ENCODE measurements at places on chromosomes 13 and 19.

DNA sequence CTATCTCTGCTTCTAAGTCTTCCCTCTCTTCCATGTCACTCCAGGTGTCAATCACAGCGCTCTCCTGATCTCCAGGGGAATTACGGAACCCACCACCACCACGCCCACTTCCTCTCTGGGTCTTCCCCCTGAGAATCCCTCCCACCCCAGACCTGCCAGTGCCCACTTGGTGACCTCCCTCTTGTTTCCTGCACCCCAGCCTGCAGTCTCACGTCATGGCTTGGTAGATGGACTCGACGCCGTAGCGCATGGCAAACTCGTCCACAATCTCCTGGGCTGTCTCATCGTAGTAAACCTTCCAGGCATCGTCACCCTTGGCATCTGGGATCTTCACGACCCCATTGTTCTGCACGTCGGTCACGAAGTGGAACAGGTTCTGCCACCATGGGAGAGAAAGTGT, 47.0 kb downstream of the UNC13A start:
- no peak for DNase-seq

DNA sequence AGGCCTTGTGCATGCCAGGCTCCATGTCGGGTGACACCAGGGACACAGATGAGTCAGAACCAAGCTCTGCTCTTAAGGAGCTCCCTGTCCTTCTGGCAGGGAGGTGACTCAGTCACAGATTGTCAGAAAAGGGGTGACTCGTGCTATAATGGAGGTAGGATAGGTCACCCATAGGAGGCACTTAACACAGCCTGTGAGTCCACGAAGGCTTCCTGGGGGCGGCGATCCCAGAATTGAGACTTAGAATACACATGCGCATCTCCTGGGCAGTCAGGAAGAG, 19.6 kb downstream of the FUZ start:
- DNase-seq = peak; percentile 37

GRCh38 chr13:66665991-66666390, 564.1 kb downstream of the PCDH9 start:
- no peak for DNase-seq

- DNase-seq = peak; percentile 90
Observed at GRCh38 chr19:15330801-15331418, 1.4 kb downstream of the BRD4 start.

DNA sequence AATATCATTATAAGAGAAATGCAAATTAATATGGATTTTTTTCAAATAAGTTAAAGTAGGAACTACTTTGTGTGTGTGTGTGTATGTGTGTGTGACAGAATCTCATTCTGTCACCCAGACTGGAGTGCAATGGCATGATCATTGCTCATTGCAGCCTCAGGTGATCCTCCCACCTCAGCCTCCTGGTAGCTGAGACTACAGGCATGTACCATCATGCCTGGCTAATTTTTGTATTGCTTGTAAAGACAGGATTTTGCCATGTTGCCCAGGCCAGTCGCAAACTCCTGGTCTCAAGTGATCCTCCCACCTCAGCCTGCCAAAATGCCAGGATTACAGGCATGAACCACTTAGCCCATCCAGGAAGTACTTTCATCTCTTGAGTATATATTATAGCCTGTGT, 3.2 kb upstream of the ERVV-2 start:
- no peak for DNase-seq

DNA sequence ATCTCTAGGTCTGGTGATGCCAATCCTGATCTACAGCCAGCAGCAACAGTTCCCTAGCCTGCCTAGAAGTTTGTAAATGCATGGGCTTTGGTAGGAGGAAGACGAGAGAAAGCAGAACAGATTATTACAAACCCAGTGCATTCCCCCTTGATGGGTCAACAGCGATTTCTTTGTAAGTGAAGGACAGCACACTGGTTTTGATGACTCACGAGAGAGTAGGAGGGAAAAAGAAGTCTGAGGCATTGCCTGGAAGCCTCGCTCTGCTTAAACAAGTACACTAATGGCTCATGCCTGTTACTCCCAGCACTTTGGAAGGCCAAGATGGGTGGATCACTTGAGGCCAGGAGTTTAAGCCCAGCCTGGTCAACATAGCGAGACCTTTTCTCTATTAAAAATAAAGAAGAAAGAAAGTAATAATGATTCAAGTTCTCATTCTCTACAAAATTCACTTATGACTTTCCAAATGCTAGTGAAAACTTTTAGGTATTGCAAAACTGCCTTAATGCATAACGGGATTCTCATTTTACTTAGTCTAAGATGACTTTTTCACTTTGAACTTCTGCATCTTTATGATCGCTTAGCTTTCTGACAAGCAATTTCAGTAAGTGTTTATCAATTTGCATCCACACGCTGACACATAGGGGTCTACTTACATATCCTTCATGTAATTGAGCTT, 47.7 kb upstream of the USPL1 start:
- peak; percentile 76 for DNase-seq

- DNase-seq = no peak
Observed at GRCh38 chr19:30696514-30696913, 324.3 kb downstream of the ZNF536 start.

DNA sequence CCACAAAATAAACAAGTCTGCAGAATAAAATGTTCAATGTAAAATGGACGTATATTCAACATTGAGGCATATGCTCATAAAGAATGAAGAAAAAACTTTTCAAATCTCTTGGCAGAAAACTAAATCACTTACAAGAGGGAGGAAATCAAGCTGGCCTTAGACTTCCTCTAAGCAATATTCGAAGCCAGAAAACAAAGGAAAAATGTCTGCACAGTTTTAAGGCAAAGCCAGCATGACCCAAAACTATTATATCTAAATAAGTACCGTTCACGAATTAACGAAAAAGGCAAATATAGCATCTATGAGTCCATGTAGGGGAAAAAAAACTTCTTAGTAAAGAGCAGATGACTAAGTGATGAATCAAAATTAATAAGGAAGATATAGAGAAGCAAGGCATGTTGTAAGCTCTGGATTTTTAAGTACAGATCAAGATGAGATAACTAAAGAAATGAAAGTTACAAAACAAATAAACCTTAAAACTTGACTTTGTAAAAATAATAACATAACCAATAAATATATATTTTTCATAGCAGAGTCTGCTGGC, 101.3 kb downstream of the KCNRG start:
- DNase-seq = peak; percentile 68

DNA sequence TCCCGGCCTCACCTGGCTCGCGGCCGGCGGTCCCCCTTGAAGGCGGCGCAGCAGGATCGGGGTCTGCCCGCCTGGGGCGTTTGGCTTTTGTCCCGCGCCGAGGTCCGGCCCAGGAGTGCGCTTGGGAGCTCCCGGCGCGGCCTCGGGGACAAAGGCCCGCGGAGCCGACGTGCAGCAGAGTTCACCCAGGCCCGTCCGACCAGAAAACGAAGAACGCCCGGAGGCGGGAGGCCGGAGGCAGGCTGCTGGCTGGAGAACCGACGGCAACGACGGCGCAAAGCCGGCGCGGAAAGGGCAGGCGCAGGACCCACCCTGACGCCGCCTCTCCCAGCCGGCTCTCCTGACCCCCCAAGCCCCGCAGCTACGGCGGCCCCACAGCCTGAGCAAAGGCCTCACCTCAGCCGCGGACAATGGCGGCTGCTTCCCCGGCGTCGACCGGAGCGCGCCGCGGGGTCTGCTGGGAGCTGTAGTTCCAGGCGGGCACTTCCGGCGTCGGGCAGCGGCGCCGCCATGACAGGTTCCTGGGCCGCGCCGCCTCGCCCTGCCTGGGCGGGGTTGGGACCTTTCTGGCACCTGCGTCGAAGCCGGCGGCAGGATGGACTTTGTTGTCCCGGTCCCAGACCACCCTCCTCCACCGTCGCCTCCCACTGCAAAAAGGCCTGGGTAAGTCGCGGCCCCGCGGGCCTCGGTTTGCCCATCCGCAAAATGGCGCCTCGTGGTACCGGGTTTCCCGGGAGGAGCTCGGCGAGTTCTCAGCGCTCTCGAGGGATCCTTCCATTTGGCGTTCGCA, at the start of gene ZNF606:
Gene ZNF606, minus strand, starts transcription at position 437 of the 790 bp plus-strand sequence. CDS start 1,501 bp downstream, outside the sequence.
- DNase-seq = peak; percentile 81

GRCh38 chr19:8567522-8568172, 9.6 kb downstream of the MYO1F start:
- DNase-seq = peak; percentile 90

DNA sequence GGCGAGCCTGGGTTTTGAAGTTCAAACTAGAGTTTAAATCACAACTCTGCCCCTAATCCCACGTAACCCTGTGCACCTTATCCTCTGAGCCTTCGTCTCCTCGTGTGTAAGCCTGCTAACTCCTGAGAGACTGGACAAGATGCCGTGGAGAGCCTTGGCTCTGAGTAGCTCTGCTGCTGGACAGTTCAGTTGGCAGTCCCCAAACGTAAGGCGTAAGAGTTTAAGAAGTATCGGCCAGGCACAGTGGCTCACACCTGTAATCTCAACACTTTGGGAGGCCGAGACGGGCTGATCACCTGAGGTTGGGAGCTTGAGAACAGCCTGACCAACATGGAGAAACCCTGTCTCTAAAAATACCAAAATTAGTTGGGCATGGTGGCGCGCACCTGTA, 4.7 kb upstream of the CD79A start:
- DNase-seq = no peak

GRCh38 chr13:46211483-46212351, at the start of gene LRRC63:
TSS of gene LRRC63 (plus strand) at chr13:46211928. CDS start at chr13:46213035, 1,107 bp downstream.
- peak; percentile 72 for DNase-seq

GRCh38 chr13:70051531-70051930, 56.1 kb upstream of the ATXN8OS start:
- no peak for DNase-seq

GRCh38 chr19:45456500-45456815, 11.3 kb upstream of the FOSB start:
- DNase-seq = no peak

- no peak for DNase-seq
Observed at GRCh38 chr19:45110851-45111266, 17.9 kb downstream of the PPP1R37 start.

DNA sequence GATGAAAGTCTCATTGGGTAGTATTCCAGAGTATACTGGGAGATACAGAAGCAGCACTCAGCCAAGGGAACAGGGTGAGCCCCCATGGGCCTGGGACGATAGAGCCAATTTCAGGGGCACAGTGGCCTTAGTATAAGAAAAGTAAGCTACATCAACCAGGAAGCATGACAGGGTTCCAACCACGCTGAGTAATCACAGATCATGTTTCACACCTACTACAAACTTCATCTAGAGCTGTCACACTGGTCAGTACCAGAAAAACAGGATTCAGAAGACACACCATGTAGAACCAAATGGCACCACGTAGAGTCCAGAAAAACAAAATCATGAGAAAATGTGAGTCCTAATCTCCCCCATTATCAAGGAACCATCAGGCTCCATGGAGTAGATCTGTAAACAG, 1292.4 kb upstream of the MIR17HG start:
- no peak for DNase-seq

GRCh38 chr19:13428352-13428751, 77.9 kb downstream of the CACNA1A start:
- DNase-seq = no peak

GRCh38 chr13:83503424-83503823, 378.9 kb downstream of the SLITRK1 start:
- no peak for DNase-seq

- DNase-seq = no peak
Observed at GRCh38 chr19:47483200-47483599, 819 bp downstream of the KPTN start.

- DNase-seq = peak; percentile 6
Observed at GRCh38 chr13:101127741-101128353, 288.5 kb downstream of the NALCN start.

DNA sequence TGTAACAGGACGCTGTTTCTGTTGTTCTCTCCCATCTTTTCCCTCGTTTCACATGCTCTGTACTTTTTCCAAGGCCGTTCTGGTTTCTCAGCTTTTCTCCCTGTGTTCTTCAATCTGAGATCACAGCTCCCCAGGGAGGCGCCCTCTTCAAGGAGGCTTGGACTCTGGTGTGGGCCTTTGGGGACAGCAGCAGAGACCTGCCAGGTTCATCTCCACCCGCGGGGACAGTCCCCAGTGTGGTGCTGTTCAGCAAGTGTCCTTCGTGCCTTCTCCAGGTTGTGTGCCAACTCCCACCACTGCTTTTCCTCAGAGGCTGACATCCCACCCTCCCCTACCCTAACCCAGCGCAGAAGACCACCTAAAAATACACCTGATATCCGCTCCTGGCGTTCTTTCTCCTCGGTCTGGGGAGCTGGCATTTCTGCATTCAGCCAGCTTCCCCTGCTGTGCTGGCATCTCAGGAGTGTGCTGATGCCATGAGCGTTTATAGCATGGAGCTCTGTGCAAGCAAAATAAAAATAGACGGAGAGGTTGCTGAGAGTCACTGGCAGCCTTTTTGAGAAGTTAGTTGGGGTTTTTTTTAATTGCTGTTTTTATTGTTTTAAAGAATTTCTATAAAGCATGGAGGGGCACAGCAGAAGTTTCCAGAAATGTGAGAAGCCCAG, 149.4 kb downstream of the STK24 start:
- DNase-seq = no peak

- DNase-seq = no peak
Observed at GRCh38 chr13:98511435-98511834, 65.5 kb downstream of the STK24 start.

Data from CD14-positive monocyte (primary cell).